CD4-positive, alpha-beta memory T cell (primary cell): ENCODE measurements at places on chromosomes 12 and 14.
A peak's percentile ranks its signal among the peaks of the same experiment; 100 is the strongest.

DNA sequence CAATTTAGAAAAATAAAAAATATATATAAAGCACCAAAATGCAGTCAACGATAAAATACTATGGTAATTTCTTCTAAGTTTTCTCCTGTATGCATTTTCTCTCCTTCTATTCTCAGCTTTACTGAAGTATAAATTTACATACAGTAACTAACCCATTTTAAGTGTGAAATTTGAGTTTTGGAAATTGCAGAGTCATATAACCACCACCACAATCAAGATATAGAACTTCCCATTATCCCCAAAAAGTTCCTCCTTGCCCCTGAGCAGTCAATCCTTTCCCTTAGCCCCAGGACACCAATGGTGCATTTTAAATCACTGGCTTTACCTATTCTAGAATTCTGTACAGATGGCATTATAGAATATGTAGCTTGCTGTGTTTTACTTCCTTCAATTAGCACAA lies 31.0 kb upstream of the BBS10 start:
- no peak for DNase-seq

- no peak for DNase-seq
Observed at GRCh38 chr12:75646329-75647210, 135.2 kb upstream of the KRR1 start.

- DNase-seq, result no peak
Observed at GRCh38 chr12:40105265-40105514, 691 bp downstream of the SLC2A13 start.

GRCh38 chr12:67593041-67593440 lies 55.5 kb upstream of the DYRK2 start:
- no peak for DNase-seq

GRCh38 chr12:54197431-54197909 lies 8.7 kb upstream of the SMUG1 start:
- no peak for DNase-seq

DNA sequence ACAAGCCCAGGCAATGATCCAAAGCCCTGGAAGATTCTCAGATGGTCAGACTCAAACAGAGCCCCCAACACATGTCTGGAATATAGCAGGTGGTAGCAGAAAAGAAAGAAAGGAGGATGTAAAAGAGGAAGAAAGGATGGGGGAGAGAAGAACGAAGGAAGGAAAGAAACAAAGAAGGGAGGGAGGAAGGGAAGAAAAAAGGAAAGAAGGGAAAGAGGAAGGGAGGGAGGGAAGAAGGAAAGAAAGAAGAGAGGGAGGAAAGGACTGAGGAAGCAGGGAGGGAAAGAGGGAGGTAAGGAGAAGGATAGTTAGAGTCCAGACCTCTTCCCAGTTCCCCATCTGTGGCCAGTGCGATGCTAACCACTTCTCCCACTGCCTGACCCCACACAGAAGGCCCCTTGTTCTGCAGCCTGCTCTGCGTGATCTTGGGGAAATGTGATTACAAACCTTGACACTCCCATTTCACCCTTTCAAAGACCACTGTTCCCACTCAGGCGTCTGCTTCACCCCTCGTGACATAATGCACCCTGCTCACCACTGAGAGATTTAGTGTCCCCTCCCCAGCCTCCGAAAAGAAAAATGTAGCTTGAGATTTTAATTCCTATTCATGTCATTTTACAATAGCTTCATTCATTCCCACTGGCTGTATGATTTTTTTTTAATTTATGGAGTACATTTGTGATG lies 357.9 kb downstream of the BCL11B start:
- DNase-seq, result no peak

DNA sequence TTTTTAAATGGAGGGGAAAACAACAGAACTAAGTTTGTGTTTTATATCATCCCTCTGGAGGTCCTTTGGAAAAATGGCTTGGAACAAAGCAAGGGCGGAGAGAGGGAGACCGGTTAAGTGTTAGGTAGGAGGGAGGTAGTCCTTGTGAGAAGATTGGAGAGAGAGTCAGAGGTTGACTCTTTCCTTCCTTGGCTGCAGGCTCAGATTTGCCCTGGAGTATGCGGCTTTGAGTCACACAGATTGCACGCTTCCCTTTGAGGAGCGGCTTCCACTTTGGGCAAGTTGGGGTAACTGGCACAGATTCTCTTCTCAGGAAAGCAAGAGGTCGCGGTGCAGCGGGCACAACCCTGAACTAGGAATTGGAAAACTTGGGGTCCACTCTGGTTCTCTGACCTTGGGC lies 9.9 kb downstream of the SOCS2 start:
- DNase-seq, result no peak

DNA sequence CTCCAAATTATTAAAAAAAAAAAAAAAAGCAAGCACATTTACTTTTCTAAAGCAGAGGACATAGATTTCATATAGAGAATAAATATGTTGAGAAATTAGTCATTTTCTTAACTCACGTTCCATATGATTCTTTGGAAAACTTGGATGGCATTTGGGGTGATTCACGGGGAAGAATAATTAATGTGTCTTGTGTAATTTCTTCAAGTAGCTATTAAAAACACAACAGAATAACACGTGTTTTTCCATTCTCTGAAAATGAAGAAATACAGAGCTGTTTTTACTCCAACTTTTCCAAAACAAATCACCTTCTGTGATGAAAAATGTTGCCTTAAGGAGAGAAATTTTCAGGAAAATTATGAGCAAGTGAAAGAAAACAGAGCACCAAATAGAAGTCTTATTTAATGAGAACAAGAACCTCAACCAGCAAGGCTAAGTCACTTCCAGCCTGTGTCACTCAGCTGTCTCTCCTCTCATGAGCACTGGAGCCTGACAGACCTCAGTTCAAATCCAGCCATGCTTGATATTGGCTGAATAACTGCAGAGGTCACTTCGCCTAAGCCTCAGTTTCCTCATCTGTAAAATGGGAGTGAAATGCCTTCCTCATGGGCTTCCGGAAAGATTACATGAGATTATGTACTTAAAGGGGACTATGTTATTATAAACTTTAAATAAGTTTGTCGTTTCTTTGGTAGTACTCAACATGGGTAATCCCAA lies 42.8 kb upstream of the NUAK1 start:
- no peak for DNase-seq

DNA sequence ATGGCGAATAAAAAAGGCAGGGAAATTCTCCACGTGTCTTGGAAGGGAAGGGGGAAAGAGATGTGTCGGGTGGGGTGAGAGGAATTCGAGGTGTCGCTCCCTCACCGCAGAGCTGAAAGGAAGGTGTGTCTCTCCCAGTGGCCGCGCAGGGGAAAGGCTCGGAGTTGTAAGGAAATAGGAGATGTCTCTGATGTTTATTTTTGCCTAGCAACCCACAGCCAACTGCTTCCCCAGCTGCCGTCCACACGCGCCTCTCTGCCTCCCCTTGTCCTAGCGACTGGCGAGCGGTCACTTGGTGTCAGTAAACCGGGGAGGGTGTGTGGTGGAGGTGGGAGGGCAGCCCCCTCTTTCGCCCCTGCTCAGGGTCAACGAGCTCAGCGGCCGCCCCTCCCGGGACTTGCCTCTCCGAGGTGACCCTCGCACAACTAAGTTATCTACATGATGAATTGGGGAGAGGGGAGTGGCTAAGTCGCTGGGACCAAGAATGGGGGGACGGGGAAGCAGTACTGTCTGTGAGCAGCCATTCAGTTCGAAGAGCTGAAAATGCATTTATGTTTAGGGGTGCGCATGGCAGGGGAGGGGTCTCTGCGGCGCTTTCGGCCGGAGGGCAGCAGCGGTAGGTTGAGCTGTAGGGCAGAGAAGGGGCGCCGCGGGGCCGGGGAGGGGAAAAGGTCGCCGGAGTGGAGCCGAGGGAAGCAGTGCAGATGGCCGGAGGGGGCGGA lies 585 bp upstream of the DYRK2 start:
- DNase-seq, result peak; percentile 73

DNA sequence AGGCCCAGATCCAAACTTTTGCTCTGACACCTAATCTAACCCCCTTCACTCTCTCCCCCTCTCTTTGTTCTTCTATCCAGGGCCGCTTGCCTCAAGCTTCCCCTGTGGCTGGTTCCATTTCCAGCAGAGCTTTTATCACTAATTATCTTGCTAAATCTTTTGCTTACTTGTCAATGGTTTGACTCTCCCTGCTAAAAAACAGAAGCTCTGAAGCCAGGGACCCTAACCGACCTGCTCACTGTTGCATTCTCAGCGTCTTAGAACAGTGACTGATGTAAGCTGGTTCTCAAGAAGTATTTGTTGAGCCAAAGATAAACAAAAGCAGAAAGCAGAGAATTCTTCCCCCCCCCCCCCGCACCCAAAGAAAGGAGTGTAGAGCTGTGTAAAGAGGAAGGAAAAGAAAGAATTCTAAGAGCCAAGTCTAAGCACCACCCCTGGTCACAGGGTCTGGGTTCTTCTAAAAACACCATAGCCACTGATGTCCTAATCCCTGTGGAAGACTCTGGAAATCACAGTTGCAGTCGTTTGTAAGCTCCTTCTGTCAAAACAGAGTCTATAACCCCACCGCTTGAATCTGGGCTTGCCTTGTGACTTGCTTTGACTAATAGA lies 385.8 kb downstream of the MED13L start:
- no peak for DNase-seq

DNA sequence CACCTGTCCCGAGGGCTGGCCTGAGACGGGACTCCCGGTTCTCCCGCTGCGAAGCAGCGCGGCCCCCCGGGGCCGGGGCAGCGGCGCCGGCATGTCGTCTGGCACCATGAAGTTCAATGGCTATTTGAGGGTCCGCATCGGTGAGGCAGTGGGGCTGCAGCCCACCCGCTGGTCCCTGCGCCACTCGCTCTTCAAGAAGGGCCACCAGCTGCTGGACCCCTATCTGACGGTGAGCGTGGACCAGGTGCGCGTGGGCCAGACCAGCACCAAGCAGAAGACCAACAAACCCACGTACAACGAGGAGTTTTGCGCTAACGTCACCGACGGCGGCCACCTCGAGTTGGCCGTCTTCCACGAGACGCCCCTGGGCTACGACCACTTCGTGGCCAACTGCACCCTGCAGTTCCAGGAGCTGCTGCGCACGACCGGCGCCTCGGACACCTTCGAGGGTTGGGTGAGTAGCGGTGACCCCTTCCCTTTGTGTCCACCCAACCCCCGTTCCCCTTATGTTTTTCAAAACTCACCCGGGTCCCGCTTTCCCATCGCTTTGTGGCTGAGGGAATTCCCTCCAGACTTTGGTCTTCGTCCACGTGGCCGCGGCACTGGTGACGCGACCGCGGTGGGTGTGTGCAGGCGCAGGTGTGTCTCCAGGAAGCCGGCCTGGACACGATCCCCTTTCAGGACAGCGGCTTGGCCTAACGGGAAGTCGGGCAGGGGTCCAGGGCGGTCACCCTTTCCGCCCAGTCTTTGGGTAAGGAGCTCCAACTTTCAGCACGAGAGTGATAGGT lies 826 bp downstream of the PRKCH start:
- no peak for DNase-seq

DNA sequence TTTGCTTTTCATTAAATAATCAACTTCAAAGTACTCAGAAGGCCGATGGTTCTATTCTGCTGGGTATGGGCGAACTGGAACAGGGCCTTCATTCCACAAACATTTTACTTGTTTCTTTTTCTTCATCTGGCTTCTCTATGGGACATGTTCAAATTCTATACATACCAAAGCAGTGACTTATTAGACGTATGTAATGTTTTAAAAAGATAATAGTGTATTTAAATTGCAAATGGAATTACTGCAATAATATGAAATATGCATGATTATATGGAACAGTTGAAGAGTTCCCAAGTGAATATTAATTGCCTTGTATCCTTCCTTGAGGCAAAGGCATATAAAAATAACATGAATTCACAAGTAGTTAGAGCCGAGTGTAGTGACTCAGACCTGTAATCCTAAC lies 75.5 kb downstream of the FAR2 start:
- DNase-seq, result no peak

GRCh38 chr12:25755136-25755970 lies 202.3 kb upstream of the LMNTD1 start:
- DNase-seq, result no peak

GRCh38 chr12:77256956-77257355 lies 191.6 kb upstream of the E2F7 start:
- no peak for DNase-seq

GRCh38 chr14:106681161-106681560 lies 1154.8 kb downstream of the TMEM121 start:
- DNase-seq, result no peak

GRCh38 chr12:118984161-118984943 lies 3.0 kb downstream of the SRRM4 start:
- no peak for DNase-seq

- DNase-seq, result no peak
Observed at GRCh38 chr12:52608826-52609630, 7.8 kb upstream of the KRT72 start.

- DNase-seq, result no peak
Observed at GRCh38 chr14:23335623-23336022, 14.4 kb downstream of the PABPN1 start.

DNA sequence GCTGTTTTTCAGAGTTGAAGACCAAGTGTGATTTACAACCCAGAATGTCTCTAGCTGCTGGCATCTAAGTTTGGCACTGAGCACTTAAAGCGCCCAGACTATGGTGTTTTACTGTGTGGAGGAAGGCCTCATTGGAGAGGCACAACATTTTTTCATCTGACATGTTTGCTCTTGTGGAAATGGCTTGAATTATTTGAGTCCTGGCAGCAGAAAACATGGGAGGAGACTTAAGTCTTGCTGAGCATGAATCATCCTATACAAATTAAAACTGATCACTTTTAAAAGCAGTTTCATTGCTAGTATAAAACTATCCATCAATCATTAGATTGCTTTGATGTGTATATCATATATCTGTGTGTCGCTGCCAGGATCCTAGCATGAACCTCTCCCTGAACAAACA lies 85.9 kb upstream of the REP15 start:
- DNase-seq, result no peak

- no peak for DNase-seq
Observed at GRCh38 chr12:85363382-85364190, 83.6 kb downstream of the ALX1 start.

GRCh38 chr14:71650187-71650755 lies 282.0 kb upstream of the RGS6 start:
- DNase-seq, result no peak

DNA sequence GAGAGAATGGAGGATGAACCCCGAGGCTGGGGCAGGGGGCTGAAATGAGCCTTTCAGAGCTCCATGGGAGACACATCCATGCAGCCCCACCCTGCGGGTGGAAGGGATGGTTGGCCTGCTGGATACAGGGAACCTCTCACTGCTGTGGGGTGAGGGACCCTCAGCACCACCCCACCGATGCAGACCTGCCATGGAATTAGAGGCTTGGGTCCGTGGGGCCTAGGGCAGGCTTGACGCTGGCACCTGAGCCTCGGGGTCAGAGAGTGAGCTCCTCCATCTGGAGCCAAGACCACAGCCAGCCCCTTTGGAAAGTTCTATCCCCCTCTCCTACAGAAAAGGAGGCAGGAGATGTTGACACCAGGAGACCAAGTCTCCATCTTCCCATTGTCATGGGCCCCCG lies 7.4 kb upstream of the KRT74 start:
- DNase-seq, result no peak

DNA sequence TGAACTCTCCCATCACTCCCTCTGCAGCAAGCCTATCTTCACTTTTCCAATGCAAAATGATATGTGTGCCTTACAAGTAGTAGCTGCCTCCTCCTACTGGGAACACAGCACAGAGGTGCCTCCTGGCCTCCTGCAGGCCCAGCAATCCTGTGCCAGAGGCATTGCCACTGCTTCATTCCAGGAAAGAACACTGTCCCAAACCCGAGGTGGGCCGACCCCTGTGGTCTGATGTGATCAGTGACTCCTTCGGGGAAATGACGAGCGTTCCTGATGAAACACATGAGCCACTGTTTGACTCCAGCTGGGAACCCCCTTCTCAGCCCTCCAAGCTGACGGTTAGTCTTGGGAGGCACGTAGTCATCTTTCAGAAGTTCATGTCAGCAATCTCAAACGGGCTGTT lies 19.5 kb downstream of the PSMC1 start:
- DNase-seq, result no peak
